ENCODE measurements at places on chromosomes 3 and 15. TPM values are rescaled to one million over a fixed set of nuclear protein-coding genes. Genes with fewer than 3 reads are reported as not detected.

DNA sequence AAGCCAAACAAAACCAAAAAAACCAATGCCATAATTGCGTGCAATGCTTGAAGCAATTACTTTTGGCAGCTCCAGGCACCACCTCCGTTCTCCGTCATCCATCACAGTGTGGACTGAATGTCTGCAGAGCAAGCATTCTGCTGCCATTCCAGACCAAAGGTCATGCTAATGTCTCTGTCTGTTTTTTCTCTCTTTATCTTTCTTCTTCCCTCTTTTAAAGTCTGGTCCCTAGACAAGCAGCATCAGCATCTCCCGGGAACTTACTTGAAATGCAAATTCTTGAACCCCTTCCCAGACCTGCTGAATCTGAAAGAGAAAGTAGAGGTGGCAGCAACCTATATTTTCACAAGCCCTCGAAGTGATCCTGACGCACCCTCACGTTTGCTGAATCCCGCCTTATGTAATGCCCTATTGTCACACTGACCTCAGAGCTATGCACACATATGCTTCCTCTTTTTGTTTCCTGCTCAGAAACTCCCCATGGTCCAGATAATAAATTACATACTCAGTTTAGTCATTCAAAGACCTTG is 297.3 kb upstream of the PROK2 start:
- H3K4me1 ChIP-seq, result peaks cover 17% of the 10 kb centered on the region
- H3K36me3 ChIP-seq, result no peaks in the 10 kb centered on the region
- H3K27me3 ChIP-seq, result no peaks in the 10 kb centered on the region

DNA sequence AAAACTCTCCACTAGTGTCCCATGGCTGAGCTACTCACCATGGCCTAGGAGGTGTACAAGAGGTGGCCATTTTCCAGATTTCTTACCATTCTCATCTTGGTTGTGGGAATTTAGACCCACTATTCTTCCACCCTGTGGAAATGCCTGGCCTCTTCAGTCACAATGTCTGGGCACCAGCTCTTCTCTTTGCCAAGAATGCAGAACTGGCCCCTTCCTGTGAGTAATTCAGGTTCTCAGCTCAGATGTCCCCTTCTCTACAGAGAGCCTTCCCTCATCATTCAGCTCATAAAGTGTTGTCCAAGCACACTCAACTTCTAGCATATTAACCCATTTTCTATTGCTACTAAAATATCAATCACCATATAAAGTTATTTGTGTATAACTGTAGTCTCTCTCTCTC is 575.5 kb upstream of the KCNMB2 start:
- H3K27ac ChIP-seq, result no peak overlapping the region
- H3K4me1 ChIP-seq, result no peaks in the 10 kb centered on the region
- H3K4me3 ChIP-seq, result no peak overlapping the region
- no peak for DNase-seq

- no peaks in the 10 kb centered on the region for H3K36me3 ChIP-seq
- H3K4me3 ChIP-seq, result no peak overlapping the region
- no peak overlapping the region for H3K27ac ChIP-seq
- DNase-seq, result no peak
Measured at GRCh38 chr15:93158097-93158900, 69.3 kb upstream of the RGMA start.

DNA sequence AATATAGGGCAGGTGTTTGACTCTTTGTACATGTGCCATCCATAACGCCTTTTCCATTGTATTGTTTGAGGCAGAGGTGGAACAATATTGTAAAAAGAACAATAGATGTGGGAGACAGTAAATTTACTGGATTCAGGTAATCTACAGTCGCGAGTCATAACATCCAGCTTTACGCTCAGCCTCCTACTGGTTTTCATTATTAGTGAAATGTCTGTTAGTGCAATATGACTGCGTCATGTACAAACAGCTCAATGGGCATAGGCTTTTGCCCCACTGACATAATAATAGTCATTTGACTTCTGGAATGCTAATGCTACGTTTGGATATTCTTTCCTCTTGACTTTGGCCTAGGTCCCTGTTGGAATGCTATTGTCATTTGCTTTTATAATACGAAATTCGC is 9.5 kb downstream of the CACNA2D3 start:
- H3K36me3 ChIP-seq, result no peaks in the 10 kb centered on the region
- H3K27ac ChIP-seq, result no peak overlapping the region
- peaks cover 24% of the 10 kb centered on the region for H3K4me1 ChIP-seq
- DNase-seq, result no peak

Gene ROBO1
- total RNA-seq, result 78.3 TPM
